Stimulated activated CD8-positive, alpha-beta memory T cell treated with anti-CD3 and anti-CD28 coated beads, Interleukin-4, amount 100 ng/mL, for 48 hours (primary cell): ENCODE measurements at places on chromosomes 1 and 21.

- no peak for DNase-seq
Measured at GRCh38 chr1:53646732-53647131, 92.2 kb downstream of the GLIS1 start.

- DNase-seq: no peak
Measured at GRCh38 chr1:207745839-207746767, 5.8 kb upstream of the CD46 start.

GRCh38 chr1:12504601-12505000 lies 113.4 kb downstream of the DHRS3 start:
- no peak for DNase-seq

DNA sequence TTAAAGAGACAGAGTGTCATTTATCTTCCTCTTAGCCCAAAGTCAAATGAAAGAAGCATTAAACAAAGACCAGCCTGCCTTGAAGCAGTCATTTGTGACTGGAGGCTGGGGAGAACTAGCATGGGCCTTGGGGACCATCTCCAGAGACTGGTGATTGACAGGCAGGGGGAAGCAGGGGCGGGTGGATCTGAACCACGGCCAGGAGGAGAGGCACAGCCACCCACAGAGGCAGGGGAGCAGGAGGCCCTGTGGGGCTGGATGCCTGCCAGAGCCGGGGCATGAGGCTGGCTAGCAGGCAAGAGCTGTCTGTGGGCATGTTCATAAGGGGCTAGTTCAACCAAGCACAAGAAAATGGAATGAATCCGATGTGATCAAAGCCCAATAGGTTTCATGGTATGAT lies 73.9 kb downstream of the PLXNA2 start:
- no peak for DNase-seq
